ENCODE measurements at places on chromosomes 12 and 14.

GRCh38 chr12:94240171-94240570, 91.8 kb downstream of the PLXNC1 start:
- no peak for DNase-seq

- DNase-seq = no peak
Measured at GRCh38 chr12:28191051-28192048, 1.1 kb downstream of the CCDC91 start.

DNA sequence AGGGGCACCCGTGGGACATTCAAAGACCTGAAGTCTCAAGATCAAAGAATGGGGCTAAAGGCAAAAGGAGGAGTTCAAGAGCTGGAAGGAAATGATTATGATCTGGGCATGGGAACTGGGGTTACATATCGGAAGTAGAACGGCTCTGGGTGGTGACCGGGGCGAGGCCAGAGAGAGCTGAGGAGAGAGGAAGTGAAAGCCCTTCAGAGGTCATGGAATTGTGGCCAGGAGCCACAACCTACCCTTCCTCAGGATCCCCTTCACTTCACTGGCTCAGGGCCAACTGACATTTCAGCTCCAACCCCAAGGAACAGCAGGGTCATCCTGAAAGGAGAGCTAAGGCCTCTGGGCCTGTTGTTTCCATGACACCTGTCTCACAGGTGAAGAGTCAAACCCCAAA, 57.8 kb downstream of the GALNT16 start:
- no peak for DNase-seq

DNA sequence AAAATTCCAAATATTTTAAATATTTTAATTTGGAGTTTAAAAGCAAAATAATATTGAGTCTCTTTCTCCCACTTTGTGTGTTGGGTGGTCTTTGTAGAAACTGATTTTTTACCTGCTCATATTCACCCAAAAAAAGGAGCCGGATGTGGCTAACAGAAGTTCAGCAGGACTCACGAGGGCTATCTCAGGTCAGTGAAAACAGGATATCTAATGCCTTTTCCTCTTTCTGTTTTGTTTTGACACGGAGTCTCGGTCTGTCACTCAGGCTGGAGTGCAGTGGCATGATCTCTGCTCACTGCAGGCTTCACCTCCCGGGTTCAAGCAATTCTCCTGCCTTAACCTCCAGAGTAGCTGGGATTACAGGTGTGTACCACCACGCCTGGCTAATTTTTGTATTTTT, 30.8 kb downstream of the COA8 start:
- DNase-seq = no peak

- no peak for DNase-seq
Measured at GRCh38 chr12:68113644-68114043, 45.9 kb downstream of the IFNG start.

DNA sequence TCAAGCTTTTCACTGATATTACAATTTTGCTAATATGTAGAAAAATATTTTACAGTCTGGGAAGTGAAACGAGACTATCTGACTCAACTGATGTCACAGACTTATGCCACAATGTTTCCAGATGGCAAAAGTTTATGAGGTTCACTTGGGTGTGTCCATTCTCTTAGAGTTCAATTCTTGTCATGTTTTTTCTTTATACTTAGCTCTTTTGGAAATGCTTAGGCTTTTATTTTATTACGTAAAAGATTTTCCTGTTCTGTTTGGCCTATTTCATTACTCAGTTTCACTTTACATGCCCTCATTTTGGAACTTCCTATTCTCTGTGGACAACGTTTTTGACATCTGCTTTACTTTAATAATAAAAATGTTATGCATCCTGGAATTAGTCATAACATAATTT, 2.1 kb upstream of the PDZRN4 start:
- no peak for DNase-seq

- DNase-seq = no peak
Measured at GRCh38 chr12:24197532-24197931, 248.1 kb upstream of the SOX5 start.

- no peak for DNase-seq
Measured at GRCh38 chr12:62694632-62695031, 228.0 kb downstream of the MON2 start.

Data from non-pigmented ciliary epithelial cell (primary cell).